ENCODE measurements at places on chromosomes 13 and 19. TPM values are rescaled to one million over a fixed set of nuclear protein-coding genes. Genes with fewer than 3 reads are reported as not detected.

DNA sequence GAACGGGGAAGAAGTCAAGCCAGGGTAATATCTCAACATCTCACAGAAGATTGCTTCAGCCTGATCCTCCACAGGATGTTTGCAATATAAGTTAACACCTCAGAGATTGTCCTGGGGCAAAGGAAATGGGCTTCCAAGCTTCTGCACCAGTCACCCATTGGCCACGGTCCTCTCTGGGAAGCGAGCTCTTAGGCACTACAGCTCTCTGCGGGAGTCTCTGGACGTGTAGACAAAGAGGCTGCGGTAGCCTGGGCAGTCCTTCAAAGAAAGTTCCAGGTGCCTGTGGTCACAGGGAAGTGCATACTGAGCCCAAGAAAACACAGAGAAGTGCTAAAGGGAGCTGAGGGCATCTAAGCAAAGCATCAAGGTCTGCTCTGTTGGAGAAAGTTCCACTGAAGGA, 805.7 kb downstream of the DIAPH3 start:
- no peak for DNase-seq

DNA sequence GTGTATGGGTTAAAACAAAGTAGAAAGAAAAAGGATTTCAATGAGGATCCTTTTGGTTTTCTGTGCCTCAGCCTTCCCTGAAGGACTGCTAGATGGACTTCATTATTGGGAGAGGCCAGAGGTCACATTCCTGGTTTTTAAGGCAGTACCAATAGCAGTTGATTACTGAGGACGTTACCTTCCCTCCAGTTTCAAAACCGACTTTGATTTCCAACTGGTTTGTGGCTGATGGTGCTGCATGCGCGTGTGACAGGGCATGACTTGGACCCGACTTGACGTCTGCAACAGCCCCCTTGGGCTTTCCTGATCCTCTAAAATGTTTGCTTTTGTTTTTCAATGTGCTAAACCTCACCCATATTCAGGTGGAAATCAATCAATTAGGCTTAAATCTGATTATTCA, 314.3 kb upstream of the ARGLU1 start:
- DNase-seq: no peak

DNA sequence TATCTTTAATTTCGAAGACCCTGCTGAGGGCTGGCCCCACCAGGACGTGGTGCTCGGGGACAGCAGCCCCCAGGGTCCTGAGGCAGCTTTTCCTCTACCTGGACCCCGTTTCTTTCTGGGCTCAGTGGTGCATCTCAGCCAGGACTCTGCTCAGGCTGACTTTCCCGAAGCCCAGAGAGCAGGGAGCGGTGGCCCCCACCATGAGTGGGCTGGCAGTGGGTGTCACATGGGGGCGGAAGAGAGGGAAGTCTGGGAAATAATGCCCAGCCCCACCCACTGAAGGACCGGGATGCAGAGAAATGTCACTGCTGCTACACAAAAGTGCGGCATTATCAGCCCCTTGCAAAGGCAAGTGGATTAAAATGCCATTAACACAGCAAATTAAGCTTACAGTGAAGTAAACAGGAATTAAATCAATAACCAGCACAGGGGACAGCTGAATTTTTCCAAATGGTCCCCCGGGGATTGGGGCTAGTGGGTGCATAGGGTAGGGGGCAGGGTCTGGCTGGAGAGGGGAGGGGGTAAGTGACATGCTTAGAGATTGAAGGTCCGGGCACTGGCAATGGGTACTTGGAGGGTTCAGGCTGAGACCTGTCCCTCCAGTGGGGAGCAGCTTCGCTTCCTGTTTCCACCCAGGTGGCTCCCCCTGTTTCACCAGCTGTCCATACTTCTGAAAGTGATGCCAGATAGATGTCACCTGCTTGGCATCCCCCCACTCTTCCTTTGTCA, 177.3 kb downstream of the URI1 start:
- DNase-seq: no peak

DNA sequence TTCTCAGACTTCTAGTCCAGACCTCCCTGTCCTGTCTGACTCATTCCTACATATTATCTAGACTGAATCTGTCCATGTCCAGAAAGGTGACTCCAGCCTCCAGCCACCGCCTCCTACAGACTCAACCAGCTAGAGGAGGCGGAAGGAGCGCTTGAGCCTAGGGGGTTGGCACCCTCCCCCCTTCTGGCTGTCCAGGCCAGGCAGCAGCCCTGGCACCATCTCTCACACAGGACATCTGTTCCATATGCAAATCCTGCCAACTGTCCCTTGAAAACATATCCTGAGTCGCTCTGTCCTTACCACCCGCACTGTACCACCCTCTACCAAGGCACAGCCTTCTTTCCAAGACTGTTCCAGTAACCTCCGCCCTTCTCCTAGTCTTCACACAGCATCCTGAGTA, 150.7 kb upstream of the WASF3 start:
- no peak for DNase-seq

DNA sequence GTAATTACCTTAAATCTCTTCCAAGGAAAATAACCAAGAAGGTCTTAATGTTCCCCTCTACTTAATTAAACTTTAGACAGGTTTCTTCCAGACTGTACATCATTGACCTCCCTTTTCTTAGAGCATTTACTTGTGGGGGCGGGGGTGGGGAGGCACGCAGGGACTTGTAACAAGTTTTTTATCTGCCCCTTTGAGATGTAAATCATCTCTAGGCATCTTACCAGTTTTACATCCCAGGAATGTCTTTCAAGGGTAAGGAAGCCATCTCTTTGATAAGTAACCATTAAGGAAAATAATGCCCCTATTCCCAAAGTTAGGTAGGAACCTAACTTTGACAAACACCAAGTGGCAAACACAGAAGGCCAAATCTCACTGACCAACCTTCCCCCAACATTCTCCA, 528.6 kb downstream of the SUCLA2 start:
- no peak for DNase-seq

DNA sequence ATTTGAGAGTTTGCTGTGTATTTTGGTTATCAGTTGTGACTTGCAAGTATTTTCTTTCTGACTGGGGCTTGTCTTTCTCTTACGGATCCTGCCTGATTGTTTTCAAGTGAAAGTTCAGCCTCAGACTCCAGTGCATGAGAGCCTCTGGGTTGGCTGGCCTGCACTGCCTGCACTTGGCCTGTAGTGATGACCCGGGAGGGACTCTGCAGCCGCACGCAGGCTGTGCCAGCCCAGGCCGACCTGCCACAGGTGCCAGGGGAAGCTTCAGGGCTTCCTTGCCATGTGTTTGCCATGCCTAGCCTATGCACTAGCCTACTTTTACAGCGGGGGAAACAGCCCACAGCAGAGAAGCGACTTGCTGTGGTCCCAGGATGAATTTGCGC, 77.0 kb downstream of the KDM4B start:
- DNase-seq: no peak

- peak; percentile 70 for DNase-seq
These were observed 11.5 kb downstream of the CIB3 start for GRCh38 chr19:16161840-16162239.

- no peak for DNase-seq
These were observed 33.3 kb upstream of the MUC16 start for GRCh38 chr19:9043524-9043923.

DNA sequence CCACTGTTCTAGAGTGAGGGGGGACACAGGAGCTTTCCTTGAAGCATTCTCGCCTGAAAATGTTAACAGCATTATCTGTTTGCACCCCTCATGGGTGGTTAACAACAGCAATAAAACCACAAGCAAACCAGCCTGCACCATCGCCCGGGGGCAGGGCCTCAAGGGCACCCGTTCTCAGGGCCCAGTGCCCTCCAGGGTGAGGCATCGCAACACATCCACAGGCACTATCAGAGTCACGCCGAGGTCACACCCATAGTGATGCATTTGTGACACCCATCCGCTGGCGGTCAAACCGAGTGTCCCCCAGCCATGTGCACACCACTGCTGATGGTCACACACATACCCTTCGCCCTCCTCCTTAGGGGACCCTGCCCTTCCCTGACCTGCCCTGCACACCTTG, 4.6 kb downstream of the FUT5 start:
- no peak for DNase-seq

GRCh38 chr19:55585658-55586339, 5.2 kb upstream of the ZNF579 start:
- peak; percentile 48 for DNase-seq

GRCh38 chr19:3945838-3946237, 13.0 kb downstream of the NMRK2 start:
- DNase-seq: peak; percentile 16

DNA sequence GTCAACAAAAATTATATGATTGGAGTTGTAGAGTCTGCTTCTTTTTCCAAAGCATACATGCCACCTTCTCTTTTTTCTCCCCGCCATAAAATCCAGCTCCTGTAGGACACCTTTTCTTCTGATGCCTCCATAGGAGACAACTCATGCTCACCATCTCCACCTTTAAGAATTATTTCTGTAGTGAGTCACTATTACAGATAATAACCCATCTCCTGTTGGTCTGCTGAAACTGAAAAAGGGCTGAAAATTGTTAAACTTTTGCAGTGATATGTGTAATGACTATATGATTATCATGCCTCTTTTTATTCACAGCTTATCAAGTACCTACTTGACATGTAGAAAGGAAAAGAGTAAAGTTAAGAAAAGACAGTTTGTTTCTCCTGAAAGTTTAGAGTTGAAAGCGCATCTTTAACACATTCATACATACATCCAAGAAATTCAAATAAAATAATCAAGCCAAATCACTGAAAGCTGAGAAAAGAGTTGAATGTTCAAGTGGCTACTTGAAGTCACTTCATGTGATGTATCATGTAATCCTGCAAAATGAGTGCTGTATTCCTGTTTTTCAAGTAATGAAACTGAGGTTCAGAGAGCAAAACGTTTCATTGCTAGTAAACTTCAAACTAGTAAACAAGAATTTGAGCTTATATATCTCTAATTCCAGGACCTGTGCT, 35.5 kb upstream of the LPAR6 start:
- no peak for DNase-seq

- peak; percentile 42 for DNase-seq
These were observed 17.5 kb upstream of the NANOS3 start for GRCh38 chr19:13859361-13859880.

DNA sequence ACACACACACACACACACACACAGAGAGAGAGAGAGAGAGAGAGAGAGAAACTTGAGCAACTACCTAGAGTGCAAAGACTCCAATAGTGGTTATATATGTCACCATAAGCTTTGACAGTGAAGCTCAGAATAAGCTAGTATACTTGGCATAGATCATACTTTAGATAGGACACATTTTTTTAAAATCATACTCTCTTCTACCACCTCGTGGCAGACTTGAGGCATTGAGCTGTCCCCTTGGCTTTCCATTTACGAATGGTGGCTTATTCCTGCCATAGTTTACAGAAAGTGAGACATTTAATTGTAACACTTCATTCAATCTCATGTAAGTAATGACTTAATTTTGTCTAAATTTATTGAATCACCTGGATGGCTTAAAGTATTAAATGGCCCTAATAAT, 108.2 kb downstream of the EDNRB start:
- DNase-seq: peak; percentile 1

DNA sequence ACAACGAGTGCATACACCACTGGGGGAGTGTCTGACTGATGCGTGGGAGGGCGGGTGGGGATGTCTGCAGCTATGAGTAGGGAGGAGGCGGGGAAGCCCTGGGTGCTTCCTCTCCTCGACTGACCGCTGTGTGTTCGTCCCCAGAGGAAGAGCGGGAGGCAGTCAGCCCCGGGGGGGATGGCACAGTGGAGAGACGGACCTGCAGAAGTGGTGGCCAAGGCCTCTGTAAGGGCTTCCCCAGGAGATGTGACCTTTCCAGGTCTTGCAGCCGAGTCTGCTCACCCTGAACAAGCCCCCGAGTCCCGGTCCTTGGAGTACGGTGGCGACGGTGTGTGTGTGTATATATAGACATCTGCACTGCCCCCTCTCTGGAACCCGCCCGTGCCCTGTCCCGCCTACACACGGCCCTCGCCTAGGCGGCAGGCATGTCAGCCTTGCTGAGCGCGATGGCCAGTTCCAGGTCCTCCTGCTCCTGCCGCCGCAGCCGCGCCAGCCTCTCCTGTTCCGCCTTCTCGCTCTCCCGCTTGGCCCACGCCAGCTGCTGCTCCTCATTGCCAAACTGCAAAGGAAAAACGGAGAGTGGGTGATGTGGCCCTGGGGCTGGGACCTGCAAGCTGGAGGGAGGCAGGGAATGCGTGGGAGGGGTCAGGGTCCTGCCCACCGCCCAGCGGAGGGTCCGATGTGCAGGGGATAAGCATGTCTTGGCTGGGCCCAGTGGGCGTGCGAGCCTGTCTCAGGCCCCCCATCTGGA, 30.8 kb downstream of the KLF2 start:
- no peak for DNase-seq

DNA sequence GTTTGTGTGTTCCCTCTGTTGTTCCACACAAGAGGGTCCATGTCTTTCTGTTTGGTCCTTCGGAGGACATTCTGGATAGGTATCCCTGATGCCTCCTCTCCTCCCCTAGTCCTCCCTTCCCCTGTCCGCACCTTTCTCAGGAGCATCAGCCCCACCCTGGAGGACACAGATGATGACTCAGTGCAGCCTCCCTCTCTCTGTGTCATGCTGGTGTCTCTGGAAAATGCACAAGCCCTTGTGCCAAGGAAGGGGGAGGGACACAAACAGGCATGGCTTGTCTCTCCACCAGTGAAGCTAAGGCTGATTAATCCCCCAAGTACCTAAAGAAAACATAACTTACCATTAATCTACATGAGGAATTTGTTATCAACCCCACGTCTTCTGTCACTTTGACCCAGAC, 16.2 kb upstream of the TNFRSF19 start:
- no peak for DNase-seq

GRCh38 chr13:23984546-23984945, 87.2 kb upstream of the C1QTNF9B start:
- no peak for DNase-seq

- DNase-seq: no peak
These were observed 2.5 kb downstream of the PALM start for GRCh38 chr19:711254-711653.

- DNase-seq: peak; percentile 97
These were observed at the start of gene MRPL54 for GRCh38 chr19:3762501-3763459. Gene MRPL54 (plus strand): TSS chr19:3762682. CDS start chr19:3762701, 19 bp downstream.

DNA sequence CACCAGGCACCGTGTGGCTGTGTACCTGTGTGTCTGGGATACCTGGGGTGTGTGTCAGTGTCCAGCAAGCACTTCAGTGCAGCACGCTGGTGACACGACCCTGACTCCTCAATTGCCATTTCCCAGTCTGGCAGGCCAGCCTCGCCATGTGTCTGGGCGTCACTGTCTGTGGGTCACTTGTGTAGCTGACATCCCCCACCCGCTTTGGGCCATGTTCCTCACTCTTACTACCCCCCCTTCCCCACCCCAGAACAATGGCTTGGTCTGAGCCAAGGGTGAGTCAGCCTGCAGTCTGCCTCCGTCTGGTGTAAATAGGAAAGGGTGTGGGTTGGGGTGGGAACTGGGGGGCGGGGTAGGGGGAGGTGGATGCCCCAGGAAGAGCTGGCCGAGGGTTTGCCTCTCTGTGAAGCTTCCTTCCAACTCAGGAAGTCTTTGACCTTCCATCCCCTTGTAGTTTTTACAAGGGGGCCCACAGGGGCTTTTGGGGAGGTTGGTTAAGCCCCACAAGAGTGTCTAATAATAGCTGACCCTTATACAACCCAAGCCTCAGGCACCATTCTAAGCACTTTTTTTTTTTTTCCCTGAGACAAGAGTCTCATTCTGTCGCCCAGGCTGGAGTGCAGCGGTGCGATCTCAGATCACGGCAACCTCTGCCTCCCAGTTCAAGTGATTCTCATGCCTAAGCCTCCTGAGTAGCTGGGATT, 17.6 kb downstream of the NOVA2 start:
- DNase-seq: no peak

C5AR2 gene
- not detected for total RNA-seq

PSG2 gene
- 2.0 TPM for total RNA-seq

SDHAF1 gene
- 9.9 TPM for total RNA-seq

VAV1 gene
- not detected for total RNA-seq

ABCA7 gene
- 7.7 TPM for total RNA-seq

SERPINE3 gene
- total RNA-seq: not detected

PEG3 gene
- not detected for total RNA-seq

APOE gene
- 4.2 TPM for total RNA-seq

All from HFFc6 (cell line).